Uterus (tissue), 4 donors: ENCODE measurements at places on chromosomes 5 and 9. TPM values are rescaled to one million over a fixed set of nuclear protein-coding genes. Genes with fewer than 3 reads are reported as not detected.

GRCh38 chr9:123397975-123398374 is 42.0 kb downstream of the CRB2 start:
- H3K36me3 ChIP-seq, result no peaks in the 10 kb centered on the region
- H3K27me3 ChIP-seq, result no peaks in the 10 kb centered on the region
- H3K27ac ChIP-seq, result no peak overlapping the region

DNA sequence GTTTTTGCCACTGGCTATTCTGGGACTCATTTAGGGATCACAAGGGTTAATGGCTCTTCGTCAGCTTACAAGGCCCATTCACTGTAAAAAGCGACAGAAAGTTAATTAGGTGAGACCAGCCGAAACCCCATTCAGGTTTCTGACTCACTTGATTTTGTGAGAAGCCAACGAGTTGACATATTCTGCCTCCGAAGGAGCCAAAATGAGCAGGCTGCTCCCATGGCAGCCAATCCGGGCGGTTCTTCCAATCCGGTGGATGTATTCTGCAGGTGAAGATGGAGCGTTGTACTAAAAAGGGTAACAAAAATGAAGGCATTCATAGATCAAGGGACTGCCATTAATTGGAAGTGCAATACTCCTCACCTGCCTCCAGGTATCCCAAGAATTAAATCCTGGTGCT is 39.7 kb downstream of the DDX31 start:
- H3K27me3 ChIP-seq, result no peaks in the 10 kb centered on the region
- DNase-seq, result no peak
- no peak overlapping the region for H3K27ac ChIP-seq

- DNase-seq, result no peak
- H3K27ac ChIP-seq, result no peak overlapping the region
- H3K36me3 ChIP-seq, result no peaks in the 10 kb centered on the region
- no peaks in the 10 kb centered on the region for H3K27me3 ChIP-seq
- H3K4me3 ChIP-seq, result no peak overlapping the region
Measured at GRCh38 chr5:151886546-151887275, 37.9 kb downstream of the GLRA1 start.

TBCA gene
- 64.6 TPM for total RNA-seq

FCN2 gene
- not detected for total RNA-seq
